GM18507 (cell line): ENCODE measurements at places on chromosomes 2 and 18.

DNA sequence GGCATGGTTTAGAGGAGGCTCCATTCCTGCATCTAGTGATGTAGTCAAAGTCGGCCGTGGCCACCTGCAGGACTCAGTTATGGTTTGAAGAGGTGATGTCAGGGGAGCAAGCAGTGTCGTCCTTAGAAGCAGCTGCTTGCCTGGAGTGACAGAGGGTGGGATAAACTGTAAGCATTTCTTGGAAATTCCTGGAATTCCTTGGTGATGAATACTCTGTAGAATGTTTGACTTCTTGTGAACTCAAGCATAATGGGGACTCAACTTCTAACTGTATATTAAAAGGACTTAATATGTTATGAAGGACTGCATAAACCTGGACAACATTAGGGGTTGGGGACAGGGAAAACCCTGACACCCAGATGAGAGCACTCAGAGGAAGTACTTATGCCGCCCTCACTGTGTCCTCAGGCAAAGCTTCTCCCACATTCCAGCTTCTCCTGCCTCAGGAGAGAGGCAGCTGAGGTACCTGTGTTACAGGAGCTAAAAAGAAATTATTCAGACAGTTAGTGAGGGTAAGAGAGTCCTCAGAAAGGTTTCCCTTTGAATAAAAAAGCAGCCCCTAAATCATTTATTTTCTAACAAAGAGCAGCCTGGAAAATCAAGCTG lies 459.9 kb upstream of the CELF4 start:
- no peak for DNase-seq

GRCh38 chr18:49094979-49095632 lies 144.3 kb upstream of the SMAD7 start:
- no peak for DNase-seq

GRCh38 chr2:144434425-144435222 lies 85.3 kb downstream of the ZEB2 start:
- no peak for DNase-seq

DNA sequence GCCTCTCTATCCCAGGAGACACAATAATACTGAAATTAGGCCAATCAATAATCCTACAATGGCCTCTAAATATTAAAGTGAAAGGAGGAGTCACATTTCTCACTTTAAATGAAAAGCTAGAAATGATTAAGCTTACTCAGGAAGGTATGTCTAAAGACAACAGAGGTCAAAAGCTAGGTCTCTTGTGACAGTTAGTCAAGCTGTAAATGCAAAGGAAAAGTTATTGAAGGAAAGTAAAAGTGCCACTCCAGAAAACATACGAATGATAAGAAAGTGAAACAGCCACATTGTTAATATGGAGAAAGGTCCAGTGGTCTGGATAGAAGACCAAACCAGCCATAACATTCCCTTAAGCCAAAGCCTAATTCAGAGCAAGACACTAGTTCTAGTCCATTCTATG lies 9.5 kb downstream of the SESTD1 start:
- no peak for DNase-seq

GRCh38 chr2:234195516-234195915 lies 145.0 kb downstream of the SPP2 start:
- DNase-seq, result no peak

DNA sequence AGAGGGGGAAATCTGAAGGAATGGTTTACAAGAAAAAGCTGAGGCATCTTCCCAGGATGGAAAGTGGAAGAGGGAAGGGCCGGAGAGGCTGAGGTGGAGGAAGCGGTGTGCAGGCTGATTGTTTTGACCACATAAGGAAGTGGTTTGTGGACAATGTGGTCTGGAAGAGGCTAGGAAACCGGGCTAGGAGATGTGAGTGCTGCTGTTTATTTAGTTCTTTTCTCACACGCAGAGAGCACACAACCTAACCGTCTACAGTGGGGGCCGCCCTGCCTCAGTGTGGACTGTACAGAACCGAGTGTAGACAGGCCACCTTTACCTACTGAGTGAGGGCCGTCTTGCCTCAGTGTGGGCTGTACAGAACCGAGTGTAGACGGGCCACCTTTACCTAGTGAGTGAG lies 251.7 kb upstream of the PXDN start:
- DNase-seq, result no peak

DNA sequence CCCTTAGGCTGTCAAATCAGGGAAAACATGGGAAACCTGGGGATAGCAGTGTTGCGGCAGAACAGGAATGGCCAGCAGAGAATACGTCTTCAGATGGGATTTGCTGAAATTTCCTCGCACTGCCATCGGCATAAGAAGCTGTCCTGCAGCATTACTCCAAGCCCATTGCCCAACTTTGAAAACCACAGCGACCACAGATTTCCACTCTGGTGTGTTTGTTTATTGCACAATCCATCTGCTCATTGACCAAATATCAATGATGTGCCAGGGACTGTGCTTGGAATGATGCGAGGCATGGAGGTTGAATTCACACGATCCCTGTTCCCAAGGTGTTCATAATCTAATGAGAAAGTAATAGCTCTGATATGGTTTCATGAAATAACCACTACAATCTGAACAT lies 383.3 kb upstream of the MYT1L start:
- DNase-seq, result no peak

- no peak for DNase-seq
These were observed 19.1 kb upstream of the STPG4 start for GRCh38 chr2:47173986-47174732.

GRCh38 chr2:44942304-44943030 lies 965 bp downstream of the SIX3 start:
- DNase-seq, result no peak

GRCh38 chr2:105801961-105802360 lies 57.2 kb downstream of the NCK2 start:
- no peak for DNase-seq

GRCh38 chr2:11976073-11976472 lies 229.6 kb downstream of the LPIN1 start:
- DNase-seq, result no peak

GRCh38 chr2:232389327-232389726 lies 10.8 kb downstream of the ALPP start:
- no peak for DNase-seq

- no peak for DNase-seq
These were observed 59.0 kb downstream of the CCDC68 start for GRCh38 chr18:54900290-54900689.

DNA sequence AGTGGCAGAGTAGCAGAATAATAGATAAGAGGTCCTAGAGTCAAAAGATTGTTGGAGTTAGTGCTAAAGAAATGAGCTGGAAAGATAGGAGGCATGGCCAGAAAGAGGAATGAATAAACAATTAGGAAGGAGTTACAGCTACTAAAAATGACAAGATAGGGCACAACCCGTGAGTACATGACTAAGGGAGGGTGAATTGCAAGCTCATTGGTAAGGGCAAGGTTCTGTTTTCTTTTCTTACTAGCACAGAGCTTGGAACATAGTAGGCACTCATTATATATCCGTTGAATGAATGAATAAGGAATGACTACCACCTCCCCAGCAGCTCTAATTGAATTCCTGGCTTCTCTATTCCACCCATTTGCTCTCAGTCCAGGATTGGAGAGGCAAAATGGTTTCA lies 5.7 kb upstream of the MARCO start:
- no peak for DNase-seq

DNA sequence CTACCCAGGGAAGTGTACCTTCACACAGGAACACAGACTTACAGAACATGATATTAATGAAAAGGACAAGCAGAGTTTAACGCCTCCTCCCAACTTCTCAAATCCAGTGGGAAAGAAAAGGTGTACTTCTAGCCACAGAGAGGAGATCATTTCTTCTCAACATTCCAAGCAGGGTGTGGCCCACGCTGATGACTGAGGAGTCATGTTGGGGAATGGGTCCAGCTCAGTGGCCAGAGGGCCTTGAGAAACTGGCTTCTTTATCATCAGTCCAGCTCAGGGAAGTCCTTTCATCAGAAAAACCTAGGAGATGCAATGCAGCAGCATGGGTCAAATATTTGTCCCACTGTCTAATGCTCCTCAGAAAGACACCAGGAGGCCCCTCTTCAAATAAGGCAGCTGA lies 63.0 kb downstream of the RBM43 start:
- DNase-seq, result no peak

DNA sequence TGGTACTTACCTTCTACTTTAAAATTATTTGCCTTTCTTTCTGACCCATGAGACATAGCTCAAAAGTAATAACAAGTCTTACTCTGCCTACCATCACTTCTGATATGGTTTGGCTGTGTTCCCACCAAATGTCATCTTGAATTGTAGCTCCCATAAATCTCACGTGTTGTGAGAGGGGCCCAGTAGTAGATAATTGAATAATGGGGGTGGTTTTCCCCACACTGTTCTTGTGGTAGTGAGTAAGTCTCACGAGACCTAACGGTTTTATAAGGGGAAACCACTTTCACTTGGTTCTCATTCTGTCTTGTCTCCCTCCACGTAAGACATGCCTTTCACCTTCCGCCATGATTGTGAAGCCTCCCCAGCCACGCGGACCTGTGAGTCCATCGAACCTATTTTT lies 47.5 kb downstream of the GALNT3 start:
- no peak for DNase-seq
